HFFc6 (cell line): ENCODE measurements at places on chromosomes 16 and 17. TPM values are rescaled to one million over a fixed set of nuclear protein-coding genes. Genes with fewer than 3 reads are reported as not detected.

- no peak for DNase-seq
- H3K4me3 ChIP-seq = no peak overlapping the region
- no peak overlapping the region for H3K27ac ChIP-seq
- H3K36me3 ChIP-seq = peaks cover under 1% of the 10 kb centered on the region
- peaks cover 18% of the 10 kb centered on the region for H3K4me1 ChIP-seq
These were observed 10.3 kb downstream of the TOB1 start for GRCh38 chr17:50855708-50856330.

CYGB gene
- 0.33 to 1.1 TPM in 2 of 3 replicates, not detected in the other for total RNA-seq

- H3K4me1 ChIP-seq = peaks cover 27% of the 10 kb centered on the region
- no peaks in the 10 kb centered on the region; the same call in none of the 2 replicates for H3K27me3 ChIP-seq
- no peak overlapping the region for H3K27ac ChIP-seq
- no peak for DNase-seq
- H3K36me3 ChIP-seq = peaks cover 15% of the 10 kb centered on the region; the same call in 1 of the 2 replicates
These were observed 9.0 kb downstream of the METRNL start for GRCh38 chr17:83088451-83088850.

GRCh38 chr17:75778861-75779249 is 5.8 kb upstream of the UNK start:
- peaks cover 32% of the 10 kb centered on the region for H3K36me3 ChIP-seq
- H3K4me3 ChIP-seq = peak overlapping the region; percentile 96
- no peak for DNase-seq
- H3K27ac ChIP-seq = peak overlapping the region; percentile 97
- peaks cover 42% of the 10 kb centered on the region for H3K4me1 ChIP-seq

NXPH3 gene
- total RNA-seq = 0.75 to 1.6 TPM (median 0.82 TPM) in 3 replicates
